ENCODE measurements at places on chromosomes 3 and 15.
A peak's percentile ranks its signal among the peaks of the same experiment; 100 is the strongest.

- no peak for DNase-seq
Measured at GRCh38 chr3:41464858-41465257, 265.6 kb downstream of the CTNNB1 start.

GRCh38 chr3:22013641-22014040, 262.6 kb upstream of the ZNF385D start:
- no peak for DNase-seq

DNA sequence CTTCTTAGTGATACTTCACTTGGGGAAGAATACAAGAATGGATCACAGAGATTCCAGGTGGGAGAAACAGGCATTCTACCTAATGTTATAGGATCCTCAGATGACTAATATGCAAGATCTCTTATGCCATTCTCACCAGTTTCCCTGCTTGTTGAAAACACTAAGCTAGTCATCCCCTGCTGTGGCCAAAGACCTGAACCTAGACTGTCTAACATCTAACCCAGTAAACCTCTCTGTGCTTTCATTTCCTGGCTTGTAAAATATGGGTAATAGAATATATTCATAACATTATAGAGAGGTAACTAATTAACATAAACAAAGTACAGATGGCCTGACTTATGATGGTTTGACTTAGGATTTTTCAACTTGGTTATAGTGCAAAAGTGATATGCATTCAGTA, 776.3 kb downstream of the TUSC7 start:
- DNase-seq, result no peak

- DNase-seq, result peak; percentile 54
Measured at GRCh38 chr3:146781606-146782005, 176.5 kb upstream of the PLSCR5 start.

- no peak for DNase-seq
Measured at GRCh38 chr3:12840591-12841148, 695 bp downstream of the RPL32 start.

DNA sequence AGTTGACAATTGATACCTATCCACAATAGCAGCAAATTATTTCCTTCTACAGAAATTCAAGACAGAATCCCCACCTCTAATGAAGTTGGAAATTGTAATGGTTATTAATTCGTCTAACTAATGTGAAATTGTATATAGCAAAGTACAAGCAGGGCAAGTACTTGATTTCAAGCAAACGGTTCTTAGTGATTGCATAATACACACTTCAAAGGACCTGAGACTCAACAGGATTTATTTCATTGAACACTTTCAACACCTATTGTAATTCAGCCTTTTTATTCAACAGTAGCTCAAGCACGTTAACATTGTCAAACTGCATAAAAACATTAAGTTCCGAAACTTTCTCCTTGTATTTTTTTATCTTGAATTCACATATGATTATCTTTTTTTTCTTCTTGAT, 40.2 kb upstream of the AGTR1 start:
- DNase-seq, result no peak

GRCh38 chr3:138440596-138440995, 6.2 kb downstream of the ESYT3 start:
- DNase-seq, result no peak

- DNase-seq, result no peak
Measured at GRCh38 chr3:94285872-94286271, 223.0 kb downstream of the NSUN3 start.
